ENCODE measurements at places on chromosomes 4 and X.

- H3K27ac ChIP-seq: no peak overlapping the region
- H3K36me3 ChIP-seq: no peaks in the 10 kb centered on the region
- peaks cover 10% of the 10 kb centered on the region for H3K4me1 ChIP-seq
- no peak overlapping the region for H3K4me3 ChIP-seq
- peaks cover 27% of the 10 kb centered on the region for H3K27me3 ChIP-seq
- DNase-seq: no peak
These were observed 2.7 kb downstream of the NHSL2 start for GRCh38 chrX:71913156-71913950.

DNA sequence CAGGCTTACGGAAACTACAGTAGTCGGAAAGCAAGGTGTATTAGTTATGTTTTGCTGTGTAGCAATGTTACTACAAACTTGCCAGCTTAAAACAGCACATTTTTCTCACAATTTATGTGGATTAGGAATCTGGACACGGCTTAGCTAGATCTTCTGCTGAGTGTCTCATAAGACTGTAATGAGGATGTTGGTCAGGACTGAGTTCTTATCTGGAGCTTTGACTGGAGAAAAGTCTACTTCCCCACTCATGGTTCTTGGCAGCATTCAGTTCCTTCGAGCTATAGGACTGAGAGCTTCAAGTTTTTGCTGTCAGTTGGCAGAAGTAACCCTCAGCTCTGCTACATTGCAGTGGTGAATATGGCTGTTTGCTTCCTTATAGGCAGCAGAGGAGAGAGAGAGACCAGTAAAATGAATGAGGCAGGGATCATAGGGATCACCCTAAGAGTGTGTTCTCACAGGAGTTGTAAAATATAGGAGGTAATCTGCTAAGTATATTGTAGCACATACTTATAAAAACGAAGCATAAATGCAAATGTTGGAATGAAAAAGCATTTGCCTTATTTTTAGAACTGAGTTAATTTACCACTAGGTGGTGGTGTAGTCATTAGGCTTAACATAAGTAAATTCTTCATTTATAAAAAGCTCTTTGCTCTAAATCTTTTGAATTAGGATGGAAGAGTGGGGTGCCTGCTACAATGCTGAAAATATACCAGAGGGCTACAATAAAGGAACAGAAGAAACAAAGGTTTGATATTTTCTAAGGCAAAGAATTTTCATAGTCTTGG is 38.6 kb downstream of the ALG13 start:
- H3K27ac ChIP-seq: peak overlapping the region; percentile 78
- DNase-seq: peak; percentile 18
- no peaks in the 10 kb centered on the region for H3K27me3 ChIP-seq
- no peaks in the 10 kb centered on the region for H3K36me3 ChIP-seq

DNA sequence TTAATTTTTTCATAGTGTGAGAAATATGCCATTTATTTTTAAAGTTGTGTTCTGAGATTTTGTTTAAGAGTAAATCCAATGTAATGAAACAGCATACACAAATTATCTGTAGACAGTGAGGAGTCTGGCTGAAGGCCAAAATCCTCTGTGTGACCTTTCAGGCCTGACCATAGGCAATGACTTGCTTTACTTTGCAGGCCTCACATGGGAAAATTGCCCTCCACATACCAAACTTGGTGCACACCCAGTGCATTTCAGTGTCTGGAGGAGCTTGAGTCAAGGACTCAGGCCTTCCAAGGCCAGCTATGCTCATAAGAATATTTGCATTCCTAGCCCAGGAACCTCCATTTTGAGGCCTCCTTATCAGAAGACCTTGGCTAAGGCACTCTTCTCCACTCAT is 430.1 kb downstream of the GABRG1 start:
- DNase-seq: no peak
- H3K36me3 ChIP-seq: no peaks in the 10 kb centered on the region
- no peaks in the 10 kb centered on the region for H3K4me1 ChIP-seq

DNA sequence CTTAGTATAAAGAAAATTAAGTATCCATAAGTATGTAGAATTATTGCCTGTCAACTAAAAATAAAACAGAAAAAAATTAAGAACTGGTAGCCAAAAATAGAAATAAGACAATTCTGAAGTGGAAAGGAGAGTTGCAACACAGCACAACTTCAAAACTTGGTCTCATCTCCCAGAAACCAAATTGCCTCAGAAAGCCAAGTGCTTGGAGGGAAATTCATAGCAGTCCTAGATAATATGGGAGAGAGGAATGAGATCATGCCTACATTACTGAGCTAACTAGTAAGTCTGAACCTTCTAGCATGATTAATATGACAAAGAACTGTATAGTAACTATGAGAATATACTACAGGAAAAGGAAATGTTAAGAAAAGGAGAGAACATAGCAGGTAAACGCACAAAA is 256.5 kb downstream of the LDB2 start:
- peaks cover 38% of the 10 kb centered on the region for H3K4me1 ChIP-seq
- H3K27me3 ChIP-seq: no peaks in the 10 kb centered on the region
- H3K4me3 ChIP-seq: no peak overlapping the region

DNA sequence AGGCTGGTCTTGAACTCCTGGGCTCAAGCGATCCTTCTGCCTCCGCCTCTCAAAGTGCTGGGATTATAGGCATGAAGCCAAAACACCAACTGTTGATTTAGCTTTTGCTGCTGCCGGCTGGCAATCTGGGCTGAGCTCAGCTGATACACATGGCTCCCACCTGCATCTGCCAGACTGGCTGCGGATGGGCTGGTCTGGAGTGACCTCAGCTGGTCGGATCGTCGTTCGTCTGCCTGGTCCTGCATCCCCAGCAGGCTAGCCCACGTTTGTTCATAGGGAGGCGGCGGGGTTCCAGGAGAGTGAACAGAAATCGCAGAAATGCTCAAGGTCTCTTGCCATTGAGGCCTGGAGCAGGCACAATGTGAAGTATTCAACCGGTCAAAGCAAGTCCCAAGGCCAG is 74.4 kb upstream of the DDX3X start:
- no peak for DNase-seq
- no peaks in the 10 kb centered on the region for H3K36me3 ChIP-seq
- H3K27me3 ChIP-seq: no peaks in the 10 kb centered on the region
- H3K4me1 ChIP-seq: no peaks in the 10 kb centered on the region
- no peak overlapping the region for H3K27ac ChIP-seq
